ENCODE measurements at places on chromosomes 3 and 15.

DNA sequence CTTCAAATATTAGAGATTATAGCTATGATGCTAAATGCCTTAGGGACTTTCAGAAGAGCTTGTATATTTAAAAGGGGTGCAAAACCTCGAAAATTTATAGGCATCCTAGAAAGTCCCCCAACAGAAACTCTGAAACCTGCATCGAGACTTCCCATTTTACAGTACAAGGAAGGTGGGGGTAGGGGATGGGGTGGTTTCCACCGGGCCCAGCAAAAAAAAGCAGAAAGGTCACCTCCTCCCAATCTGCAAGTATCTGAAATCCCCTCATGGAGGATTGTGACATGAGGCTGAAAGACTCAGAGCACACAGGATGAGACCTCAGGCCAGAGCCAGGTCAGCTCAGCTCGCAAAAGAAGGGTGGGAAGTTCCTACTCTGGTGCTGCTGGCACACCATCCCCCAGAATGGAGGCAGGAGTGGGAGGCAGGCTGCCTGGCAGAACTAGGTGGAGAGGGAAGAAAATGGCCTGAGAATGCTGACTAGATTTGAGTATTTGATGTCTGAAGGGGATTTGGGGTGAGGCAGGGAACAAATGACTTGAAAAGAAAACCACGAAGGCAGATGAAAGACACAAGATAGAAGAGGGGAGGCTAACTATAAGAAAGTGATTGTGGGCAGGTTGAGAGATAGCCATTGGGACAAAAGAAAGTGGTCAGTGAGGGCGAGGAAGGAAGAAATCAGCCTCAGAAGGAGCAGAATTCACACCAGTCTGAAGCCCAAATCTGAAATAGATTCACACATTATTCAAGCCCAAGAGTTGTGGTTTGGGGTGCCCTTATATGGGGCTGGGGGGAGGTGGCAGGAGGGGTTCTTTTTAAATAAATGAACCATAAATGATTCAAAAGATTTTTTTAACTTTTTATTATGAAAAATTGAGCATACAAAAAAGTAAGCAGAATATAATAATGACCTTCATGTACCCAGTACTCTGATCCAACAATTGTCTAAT, 22.5 kb upstream of the TSC22D2 start:
- no peak for DNase-seq

DNA sequence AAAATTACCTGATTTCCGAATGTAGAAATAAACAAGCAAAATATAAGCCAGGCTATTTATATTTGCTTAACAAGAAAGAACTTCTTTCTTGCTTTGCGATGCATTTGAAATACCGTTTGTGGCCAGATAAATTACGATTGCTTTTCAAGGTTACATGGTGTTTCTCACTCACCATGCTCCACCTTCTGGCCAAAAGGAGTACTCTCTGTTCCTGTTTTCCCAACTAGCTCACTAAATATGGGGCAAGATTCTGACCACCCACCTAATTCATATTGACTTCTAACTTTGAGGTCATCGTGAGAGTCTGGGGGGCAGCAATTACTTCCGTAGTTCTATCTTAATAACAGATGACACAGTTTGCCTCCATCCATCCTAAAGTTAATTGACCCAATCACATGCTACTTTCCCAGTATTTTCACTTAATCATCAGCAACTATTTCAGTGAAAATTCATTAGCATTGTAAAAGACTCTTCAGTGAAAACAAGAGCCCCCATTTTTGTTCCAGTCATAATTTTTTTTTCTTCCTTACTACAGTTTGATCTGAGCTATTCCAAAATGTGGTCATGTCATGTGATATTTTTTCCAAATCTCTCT, 25.9 kb downstream of the ACP3 start:
- peak; percentile 48 for DNase-seq

DNA sequence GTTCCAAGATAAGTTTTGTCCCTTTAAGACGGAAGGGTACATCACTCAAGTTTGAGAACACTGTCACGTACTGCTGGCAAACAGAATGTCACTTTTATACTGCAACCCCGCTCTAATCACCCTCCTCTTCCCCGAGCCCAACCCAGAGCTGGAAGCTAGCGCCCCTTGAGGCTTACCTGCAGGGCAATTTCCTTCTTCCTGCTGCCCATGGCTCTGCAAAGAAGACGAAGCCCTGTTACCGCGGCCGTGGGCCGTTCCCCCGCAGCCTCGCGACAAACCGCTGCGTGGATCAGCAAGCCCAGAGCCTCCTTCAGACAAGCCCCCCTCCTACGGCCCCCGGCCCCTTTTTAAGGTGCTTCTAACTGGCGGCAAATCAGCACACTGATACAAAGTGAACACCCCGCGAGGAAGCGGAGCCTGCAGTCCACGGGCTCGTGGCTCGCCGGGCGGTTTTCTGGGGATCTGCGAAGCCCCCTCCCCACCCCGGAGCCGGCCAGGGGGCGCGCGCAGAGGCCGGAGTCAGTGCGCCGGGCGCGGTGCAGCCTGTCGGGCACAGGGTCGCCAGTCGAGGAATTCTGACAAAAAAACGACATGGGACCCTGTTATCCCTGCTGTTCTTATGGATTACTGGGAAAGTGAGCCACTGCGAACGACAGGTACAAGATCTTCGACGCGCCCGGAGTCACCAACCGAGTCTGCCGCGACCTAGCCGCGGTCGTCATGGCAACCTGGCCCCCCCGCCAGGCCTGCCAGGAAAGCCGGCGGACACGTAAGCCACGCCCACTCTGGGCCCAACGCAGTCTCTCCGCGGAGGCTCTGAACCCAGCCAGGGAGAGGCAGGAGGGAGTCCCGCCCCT, at the start of gene NME9:
Gene NME9, minus strand, starts transcription at position 725 of the 857 bp plus-strand sequence. Its CDS starts 516 bp downstream, at position 209.
- DNase-seq: peak; percentile 94

DNA sequence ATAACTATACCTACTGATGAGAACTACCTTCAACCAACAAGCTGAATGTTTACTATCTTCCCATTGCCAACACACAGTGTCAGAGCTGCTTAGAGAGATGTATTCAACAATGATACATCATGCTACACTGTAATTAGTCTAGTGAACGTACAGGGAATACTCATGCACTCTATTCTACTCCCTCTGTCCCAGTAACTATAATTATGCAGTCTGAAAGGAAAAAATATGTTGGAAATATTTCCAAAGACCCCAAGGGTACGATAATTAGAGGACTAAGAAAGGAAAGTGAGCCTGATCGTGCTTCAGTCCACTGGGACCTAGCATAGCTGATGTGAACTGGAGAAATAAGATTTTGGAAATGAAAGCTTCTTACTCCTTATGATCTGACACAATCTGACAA, 36.9 kb upstream of the FSIP1 start:
- no peak for DNase-seq

DNA sequence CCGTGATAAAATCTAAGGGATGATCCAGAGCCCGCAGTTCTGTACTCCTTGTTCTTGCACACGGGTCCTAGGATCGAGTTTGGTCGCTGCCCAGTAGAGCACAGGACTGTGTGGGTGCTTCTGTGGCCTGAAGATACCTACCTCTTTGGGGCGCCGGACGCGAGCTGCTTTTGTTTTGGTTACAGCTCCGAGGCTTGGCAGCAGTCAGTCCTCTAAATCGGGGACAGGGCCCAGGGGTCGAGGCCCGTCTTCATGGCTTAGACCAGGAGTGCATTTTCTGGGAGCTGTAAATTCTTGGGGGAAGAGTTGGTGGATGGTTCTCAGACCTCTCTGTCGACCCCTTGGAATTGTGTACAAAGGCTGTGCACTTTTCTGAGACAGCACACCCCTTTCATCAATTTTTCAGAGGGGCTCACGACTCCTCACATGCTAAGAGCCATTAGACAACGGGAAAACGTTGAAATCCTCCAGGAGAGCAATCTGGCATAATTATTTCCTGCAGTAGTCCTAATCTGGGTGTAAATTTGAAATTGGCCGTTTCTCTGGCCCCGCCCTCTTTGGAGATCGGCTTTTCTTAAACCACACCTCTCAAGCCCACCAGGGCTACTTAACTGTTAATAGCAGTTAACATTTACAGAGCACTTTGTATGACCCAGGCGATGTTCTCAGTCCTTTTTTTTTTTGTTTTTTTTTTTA, 928 bp downstream of the CEP97 start:
- no peak for DNase-seq

GRCh38 chr15:58243070-58243469, 104.9 kb downstream of the AQP9 start:
- DNase-seq: no peak

Measured in HTR-8/SVneo (cell line).